ENCODE measurements at places on chromosomes 3 and 15.

GRCh38 chr3:24195504-24196230, 250.6 kb downstream of the NR1D2 start:
- DNase-seq, result no peak

DNA sequence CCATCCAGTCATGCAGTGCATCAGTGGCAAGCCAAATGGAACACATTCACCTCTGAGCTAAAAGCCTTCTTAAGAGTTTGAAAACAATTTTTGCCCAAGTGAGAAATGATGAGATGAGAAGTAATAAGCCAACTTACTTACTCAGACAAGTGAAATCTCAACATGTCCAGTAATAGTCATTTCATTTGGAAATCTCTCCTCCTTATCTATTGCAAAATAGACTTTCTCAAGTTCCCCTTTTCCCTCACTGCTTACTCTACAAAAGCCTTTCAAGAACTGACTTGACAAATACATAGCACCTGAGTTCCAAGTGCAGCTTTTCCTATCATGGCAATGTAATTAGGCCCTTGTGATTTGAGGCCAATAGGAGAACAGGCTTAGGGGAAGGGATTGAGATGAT, 282.3 kb downstream of the SLC9A9 start:
- DNase-seq, result no peak

DNA sequence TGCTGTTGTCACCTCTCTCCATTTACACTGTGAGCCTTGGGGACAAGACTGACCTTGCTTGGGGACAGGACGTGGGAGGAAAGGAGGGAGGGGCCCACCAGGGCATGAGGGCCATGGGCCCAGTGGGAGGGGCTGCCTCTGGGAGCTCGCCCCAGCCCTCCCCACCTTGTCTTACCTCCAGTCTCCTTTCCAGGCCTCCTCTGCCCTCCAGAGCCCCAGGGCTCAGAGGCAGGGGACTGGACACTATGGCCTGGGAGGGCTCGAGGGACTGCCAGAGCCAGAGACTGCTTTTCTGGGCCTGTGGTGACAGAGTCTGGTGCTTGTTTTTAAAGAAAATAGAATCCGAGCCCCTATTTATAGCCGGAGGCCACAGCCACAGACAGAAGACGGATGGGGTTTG, 10.2 kb downstream of the CSPG4 start:
- DNase-seq, result no peak

DNA sequence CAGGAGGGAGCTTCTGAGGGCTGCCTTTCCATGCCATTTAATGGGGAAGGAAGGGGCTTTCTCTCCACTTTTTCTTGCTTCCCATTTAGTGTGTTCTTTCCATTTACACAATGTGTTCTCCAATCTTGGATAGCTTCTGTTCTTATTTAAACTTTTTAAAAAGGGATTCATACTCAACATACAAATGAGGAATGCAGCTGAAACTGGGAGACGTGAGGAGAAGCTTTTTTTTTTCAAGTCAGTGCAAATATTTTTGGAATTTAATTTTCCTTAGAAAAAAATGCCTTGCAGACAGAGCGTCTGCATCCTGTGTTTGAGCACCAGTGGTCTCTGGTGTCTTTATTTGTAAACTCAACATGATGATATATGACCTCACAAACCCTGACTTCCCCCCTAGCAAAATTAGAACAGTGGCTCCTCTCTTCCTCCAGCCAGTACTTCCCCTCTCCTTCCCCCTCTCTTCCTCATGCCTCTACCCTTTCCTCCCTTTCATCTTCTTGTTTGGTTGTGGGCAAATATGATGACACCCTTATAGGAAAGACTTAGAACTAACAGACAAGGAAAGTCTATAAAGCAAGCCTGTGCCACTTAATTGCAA, 48.1 kb upstream of the PCSK6 start:
- no peak for DNase-seq

DNA sequence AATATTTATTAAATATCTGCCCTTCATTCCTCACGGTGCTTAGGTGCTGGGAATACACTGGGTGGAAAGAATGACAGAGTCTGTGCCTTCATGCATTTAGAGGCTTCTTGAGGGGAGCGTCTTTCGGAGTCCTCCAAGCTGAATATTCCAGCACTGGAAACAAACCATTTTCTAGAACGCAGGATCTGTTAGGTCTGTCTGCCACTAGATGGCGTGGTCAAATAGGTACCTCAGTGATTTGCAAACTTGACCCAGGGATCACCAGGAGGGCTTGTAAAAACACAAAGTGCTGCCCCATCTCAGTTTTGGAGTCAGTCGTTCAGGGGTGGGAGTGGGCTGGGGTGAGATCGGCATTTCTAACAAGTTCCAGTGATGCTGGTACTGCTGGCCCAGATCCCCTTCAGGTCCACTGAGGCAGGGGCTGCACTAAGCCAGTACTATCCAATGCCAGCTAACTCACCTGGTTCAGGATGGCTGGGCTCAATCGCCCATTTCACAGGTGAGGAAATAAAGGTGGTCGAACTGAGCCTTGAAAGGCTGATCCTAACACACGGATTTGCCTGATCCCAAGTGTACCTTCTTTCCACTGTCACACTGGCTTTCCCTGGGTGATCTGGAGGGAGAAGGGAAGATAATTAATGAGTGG, 14.8 kb downstream of the ARNT2 start:
- no peak for DNase-seq

DNA sequence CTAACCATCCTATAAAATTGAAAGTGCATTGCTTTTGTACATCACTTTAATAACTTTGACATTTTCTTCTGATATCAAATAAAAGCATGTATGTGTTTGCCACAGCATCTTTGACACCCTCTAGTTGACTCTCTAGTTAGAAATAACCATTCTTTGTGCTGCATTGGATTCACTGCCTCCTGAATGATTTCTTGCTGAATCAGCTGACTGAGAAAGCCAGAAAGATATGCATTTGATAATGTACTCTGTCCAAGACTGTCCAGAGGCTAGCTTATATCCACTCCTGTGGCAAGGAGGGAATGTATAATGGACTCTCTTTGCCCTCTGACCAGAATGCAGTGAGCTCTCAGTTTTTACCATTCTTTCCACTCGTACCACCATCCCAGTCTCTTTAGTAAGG, 6.2 kb downstream of the RAB11A start:
- DNase-seq, result no peak

GRCh38 chr3:194824701-194825111, 139.0 kb downstream of the FAM43A start:
- no peak for DNase-seq

GRCh38 chr15:91517491-91518200, 335.9 kb upstream of the SLCO3A1 start:
- DNase-seq, result no peak

- DNase-seq, result no peak
Measured at GRCh38 chr3:15263120-15263519, 57.1 kb downstream of the CAPN7 start.

GRCh38 chr3:174110761-174111160, 713.2 kb downstream of the NLGN1 start:
- no peak for DNase-seq

GRCh38 chr3:105166893-105167292, 199.8 kb upstream of the ALCAM start:
- no peak for DNase-seq

GRCh38 chr3:186538779-186539178, 5.4 kb downstream of the CRYGS start:
- DNase-seq, result no peak

DNA sequence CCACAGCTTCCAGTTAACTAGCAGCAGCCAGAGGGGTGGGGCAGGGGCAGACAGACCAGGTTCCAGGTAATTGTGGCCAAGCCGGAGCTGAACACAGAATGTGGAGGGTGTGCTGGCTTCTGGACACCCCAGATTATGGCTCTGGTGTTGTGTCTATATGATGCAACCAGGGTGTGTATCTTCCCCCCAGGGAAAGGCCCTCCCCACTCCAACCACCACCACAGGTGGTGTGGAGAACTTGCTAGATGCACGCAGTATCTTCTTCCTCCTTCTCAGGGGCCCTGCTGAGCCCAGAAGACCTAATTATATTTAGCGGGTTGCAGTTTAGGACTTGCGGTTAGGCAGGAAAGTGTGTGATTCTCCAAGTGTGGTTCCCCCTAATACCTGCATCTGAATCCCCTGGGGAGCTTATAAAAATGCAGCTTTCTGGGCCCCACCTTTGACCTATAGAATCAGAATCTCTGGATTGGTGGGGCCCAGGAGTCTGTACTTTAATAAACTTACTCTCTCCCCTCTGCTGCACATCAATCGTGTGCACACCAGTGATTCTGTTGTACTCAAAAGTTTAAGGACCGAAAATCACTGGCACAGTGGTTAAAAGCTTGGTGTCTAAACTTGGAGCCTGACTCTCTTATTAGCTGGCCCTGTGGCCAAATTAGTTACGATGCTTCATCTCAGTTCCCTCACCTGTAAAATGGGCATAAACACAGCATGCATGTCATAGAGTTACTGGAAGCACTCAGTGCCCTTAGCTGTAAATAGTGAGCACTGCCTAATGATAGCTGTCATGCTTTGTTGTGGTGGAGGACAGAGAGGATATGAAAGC, 379.1 kb upstream of the PROK2 start:
- DNase-seq, result no peak

DNA sequence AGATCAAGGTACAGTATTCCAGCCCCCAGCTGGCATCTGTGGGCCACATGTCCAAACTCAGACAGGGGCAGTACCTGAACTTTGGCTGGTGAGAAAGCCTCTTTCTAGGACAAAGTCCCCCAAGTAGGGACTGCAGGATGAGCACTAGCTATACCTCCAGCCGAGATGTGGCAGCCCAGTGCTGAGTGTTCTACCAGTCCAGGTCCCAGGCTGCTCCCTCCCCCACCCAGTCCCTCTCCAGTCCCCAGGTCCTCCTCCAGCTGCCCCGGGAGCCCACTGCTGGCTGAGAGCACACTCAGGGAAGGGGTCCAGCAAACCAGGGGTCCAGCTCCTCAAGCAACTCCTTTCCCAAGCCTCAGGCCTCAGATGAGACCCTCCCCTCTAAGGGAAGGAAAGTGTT, 1.5 kb downstream of the SLC26A6 start:
- no peak for DNase-seq

DNA sequence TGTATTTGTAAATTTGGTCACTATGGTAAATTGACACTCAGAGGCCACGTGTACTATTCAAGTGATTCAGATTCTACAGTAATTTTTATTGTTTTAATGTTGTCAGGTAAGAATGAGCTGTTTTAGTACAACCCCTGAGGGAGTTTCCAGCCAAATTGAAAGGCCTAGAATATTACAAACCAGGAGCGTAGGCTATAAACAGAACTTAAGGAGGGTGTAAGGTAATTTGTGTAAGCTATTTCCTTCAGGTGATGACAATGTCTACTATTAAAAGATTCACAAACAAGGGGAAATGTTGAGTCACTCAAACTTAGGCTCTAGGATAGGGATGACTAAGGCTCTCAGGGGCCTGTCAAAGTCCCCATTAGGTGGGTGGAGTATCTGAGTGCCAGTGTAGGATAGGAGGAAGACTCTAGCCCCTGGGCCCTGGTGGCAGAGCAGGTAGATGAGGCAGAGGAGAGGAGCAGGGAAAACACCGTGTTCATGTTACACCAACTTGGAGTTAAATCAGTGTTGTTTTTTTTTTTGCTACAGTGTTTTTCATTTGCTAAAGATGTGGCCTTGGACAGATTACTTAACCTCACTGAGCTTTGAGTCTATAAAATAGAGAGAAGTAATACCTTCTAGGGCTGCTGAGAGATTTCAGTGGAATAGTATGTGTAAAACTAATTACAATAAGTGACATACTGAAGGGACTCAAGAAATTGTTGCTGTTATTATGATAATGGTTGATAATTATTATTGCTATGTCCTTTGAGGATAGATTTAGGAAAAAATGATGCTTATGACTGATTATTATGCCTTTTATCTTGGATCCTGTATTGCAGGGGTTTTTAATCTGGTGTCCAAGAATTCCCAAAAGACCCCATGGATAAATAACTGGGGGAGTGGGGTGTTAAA, 10.3 kb downstream of the TM4SF1 start:
- DNase-seq, result no peak

DNA sequence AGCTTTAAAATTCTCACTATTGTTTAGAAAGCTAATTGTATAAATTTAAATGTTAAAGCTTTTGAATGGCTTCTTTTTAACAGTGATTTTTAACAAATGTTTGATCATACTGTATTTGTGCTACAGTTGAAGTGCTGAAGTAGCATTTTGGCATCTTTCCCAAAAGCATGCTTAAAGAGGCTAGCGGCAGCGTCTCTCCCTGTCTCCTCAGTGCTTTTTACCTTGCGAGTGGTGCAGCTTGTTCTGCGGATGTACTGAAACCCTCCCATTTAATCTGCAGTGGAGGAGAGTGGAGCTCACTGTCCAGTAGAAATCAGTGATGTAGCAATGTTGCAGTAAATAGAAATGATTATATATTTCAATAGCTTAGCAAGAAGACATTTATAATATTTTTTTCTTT, 43.7 kb downstream of the LRRC49 start:
- no peak for DNase-seq

DNA sequence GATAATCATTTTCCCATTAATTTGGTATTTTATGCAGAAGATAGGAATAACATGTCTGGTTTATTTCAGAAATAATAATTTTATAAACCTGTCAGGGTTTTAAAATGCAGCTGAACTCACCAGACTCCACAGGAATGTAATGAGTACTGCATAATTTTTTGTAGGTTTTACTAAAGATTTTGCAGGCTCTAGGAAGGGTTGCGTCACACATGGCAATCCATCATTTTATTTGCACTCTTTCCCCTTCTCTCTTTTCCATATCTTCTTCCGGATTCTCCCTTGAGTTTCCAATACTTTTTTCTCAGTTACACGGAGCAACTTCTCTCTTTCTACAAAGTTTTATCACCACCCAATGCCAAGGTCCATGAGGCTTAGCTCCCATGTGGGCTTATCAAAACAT, 234.7 kb downstream of the NFKBIZ start:
- no peak for DNase-seq

- DNase-seq, result no peak
Measured at GRCh38 chr15:58232281-58233065, 94.3 kb downstream of the AQP9 start.

GRCh38 chr3:16884084-16884747, 539 bp upstream of the PLCL2 start:
- peak; percentile 82 for DNase-seq

- no peak for DNase-seq
Measured at GRCh38 chr15:51191766-51192165, 97.1 kb upstream of the TNFAIP8L3 start.

GRCh38 chr3:114089675-114090074, 33.1 kb downstream of the QTRT2 start:
- DNase-seq, result no peak

DNA sequence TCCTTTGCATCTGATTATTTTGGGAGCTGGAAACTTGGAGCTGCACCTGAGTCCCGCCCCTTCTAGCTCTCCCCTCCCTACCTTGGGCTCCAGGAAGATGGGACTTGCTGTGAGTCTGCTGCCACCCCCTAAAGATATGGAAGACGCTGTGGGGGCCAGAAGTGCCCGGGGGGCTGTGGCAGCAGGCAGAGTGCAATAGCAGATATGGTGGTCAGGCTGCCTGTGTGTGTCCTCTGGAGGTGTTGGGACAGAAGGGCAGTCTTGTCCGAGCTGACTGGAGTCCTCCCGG, 485 bp downstream of the PAK6 start:
- no peak for DNase-seq

Data from left colon (tissue), 2 donors.